ENCODE measurements at places on chromosomes 12 and 14. TPM values are rescaled to one million over a fixed set of nuclear protein-coding genes. Genes with fewer than 3 reads are reported as not detected.

Gene GUCY2C
- total RNA-seq: not detected

Gene SERPINA6
- total RNA-seq: not detected

- no peak for DNase-seq
These were observed 623 bp upstream of the TSPAN8 start for GRCh38 chr12:71158361-71158882.

Gene CLEC7A
- total RNA-seq: 0.16 TPM

- DNase-seq: no peak
These were observed 479.4 kb upstream of the DCN start for GRCh38 chr12:91662021-91662420.

Gene AMHR2
- not detected for total RNA-seq

Data from activated T-cell treated with anti-CD3 and anti-CD28 coated beads, Interleukin-2, amount 50 U/mL, for 4 hours (primary cell).